ENCODE measurements at places on chromosomes 3 and 15.

DNA sequence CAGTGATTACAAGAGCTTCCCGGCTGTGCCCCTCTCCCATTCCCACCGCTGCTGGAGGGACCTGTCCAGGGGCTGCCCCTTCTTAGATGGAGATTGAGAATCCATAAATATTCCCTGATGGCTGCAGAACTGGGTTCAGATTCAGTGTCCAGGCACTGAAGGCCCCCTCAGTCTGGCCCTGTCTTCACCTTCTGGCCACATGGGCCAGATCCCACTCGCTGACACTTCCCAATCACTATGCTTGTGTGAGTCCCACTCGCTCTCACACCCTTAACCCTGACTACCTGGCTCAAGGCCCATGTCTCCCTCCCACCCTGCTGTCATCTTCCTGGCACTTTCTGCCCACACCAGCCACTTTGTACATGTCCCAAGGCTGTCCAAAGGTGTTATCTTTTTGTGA lies 15.5 kb upstream of the MRPS22 start:
- no peak for DNase-seq

DNA sequence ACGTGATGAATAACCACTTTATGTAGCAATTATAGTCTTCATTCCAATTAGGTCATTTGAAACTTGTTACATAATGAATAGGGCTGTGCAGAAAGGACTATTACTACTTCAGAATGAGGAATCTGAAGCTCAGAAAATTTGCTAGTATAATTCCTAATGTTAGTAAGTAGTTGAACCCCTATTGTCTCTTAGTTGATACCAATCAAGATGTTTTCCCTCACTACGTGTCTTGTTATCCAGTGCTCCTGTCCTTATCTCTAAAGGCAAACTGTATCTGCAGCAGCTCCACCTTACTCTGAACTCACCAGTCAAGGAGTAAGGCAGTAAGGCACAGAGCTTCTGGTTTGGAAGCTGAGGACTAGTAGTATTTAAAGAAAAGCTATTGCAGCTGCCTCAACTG lies 32.0 kb downstream of the RAB11A start:
- no peak for DNase-seq

- DNase-seq = peak; percentile 54
These were observed 2.1 kb upstream of the GABRA5 start for GRCh38 chr15:26864664-26865191.

- DNase-seq = no peak
These were observed 3.2 kb upstream of the PODXL2 start for GRCh38 chr3:127625821-127626220.

DNA sequence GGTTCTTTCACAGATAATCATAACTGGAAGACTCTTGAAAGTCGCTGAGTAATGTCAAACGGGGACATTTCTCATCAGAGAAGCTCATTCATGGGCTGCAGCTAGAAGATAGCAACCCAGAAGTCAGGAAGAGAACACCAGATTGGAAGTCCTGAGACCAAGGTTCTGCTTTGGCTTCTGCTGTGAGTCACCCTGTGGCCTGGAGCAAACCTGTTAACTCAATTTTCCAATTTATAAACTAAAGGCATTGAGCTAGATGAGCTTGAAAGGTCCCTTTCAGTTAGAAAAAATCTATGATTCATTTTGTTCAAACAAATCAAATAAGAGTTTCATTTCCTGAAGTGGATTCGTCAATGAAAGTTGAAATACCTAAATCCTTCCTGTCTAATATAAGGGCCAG lies 402.2 kb downstream of the EPHB1 start:
- DNase-seq = no peak

DNA sequence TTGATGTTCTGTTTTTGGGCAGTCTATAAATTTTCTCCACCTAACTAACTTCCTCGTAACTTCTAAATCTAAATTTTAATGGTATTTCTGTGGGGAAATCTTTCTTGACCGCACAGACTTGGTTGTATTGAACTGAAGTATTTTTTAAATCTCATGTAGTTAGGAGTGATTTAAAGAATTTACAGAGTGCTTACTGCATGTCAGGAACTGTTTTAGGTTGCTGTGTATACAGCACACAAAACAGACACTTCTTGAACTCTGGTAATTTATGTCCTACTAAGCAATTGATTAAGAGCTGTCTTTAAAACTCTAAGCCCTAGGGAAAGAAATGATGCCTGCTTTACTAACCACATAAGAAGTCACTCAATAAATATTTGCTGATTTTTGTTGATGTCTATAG lies 1350.2 kb downstream of the ZPLD1 start:
- no peak for DNase-seq

- no peak for DNase-seq
These were observed 1.5 kb upstream of the PPM1M start for GRCh38 chr3:52243791-52244628.

DNA sequence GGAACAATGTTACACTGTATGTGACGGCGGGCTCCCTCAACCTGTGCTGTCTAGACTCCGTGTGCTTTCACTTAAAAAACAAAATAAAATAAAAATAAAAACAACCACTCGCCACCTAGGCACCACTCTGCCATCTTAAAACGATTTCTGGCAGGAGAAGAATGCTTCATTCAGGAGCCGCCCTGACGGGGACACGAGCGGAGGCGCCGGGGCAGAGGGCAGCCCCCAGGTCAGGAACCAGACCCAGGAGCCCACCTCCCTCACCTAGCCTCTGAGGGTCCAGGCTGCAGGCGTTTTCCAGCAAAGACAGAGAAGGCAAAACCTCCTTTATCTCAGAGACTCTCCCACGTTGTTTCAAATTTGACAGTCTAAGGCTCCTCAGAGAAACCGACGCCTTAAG lies 85.1 kb upstream of the SNRPA1 start:
- DNase-seq = no peak

DNA sequence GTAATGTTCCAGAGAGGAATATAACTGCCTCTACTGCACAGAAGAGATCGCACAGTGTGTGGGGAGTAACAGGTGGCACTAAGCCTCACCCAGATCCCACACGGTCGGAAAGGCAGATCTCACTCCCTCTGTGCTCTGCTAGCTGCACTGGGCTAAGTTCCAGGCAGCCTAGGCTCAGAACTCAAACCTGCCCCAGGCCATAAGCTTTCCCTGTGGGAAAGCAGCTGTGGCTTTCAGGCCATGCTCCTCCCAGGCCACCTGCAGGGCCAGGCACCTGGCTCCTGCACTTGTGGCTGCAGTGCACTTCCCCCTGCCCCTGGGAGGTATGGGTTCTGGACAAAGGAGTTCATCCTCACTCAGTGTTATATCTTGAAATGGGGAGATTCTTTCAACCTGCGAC lies 27.5 kb downstream of the PCCB start:
- no peak for DNase-seq

- DNase-seq = no peak
These were observed 38.6 kb downstream of the ADAMTS9 start for GRCh38 chr3:64648927-64649906.

- DNase-seq = no peak
These were observed 3.5 kb downstream of the UBE2E1 start for GRCh38 chr3:23809294-23809693.

- no peak for DNase-seq
These were observed 179.4 kb upstream of the LRRN1 start for GRCh38 chr3:3619815-3620214.

GRCh38 chr3:125037498-125038150 lies 18.2 kb downstream of the HEG1 start:
- no peak for DNase-seq
